Left renal pelvis (tissue), 4 donors: ENCODE measurements at places on chromosomes 5 and 9. TPM values are rescaled to one million over a fixed set of nuclear protein-coding genes. Genes with fewer than 3 reads are reported as not detected.

DNA sequence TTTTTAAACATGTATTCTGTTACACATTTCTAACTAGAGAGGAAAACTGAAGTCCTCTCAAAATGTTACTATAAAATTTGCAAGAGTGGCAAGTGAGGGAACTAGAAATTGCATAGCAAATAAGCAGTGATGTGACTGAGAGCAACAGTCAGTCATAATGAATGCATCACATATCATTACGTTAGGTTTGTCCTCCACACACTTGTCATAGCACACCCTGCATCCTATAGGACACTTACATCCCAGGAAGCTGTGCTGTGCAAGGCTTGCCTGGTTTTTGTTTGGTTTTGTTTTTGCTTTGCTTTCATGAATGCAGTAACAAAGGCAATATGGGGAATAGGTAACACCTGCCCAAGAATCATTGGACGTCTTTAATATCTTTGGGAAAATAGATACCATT, 10.8 kb downstream of the NFIB start:
- no peak for DNase-seq

GDF9 gene
- 2.1 TPM for polyA plus RNA-seq

GRCh38 chr5:34789021-34789531, 49.9 kb upstream of the TTC23L start:
- no peak for DNase-seq

DNA sequence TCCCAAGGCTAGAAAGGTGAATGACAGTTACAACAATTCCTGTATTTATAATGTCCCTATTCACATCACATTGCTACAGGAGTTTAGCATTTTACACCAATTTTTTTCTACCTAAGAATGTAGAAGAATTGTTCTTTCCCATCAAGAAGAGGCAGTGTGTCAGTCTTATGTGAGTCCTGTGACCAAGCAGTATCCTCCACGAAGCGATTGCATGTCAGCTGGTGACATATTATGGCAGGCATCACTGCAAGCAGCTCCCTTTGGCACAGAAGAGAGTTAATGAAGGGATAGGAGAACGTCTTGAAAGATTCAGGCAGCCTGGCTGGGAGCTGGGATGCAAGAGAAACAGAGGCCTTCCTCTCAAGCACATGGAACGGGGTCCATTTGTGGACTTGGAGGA, 199.8 kb downstream of the SMC2 start:
- DNase-seq: no peak

DNA sequence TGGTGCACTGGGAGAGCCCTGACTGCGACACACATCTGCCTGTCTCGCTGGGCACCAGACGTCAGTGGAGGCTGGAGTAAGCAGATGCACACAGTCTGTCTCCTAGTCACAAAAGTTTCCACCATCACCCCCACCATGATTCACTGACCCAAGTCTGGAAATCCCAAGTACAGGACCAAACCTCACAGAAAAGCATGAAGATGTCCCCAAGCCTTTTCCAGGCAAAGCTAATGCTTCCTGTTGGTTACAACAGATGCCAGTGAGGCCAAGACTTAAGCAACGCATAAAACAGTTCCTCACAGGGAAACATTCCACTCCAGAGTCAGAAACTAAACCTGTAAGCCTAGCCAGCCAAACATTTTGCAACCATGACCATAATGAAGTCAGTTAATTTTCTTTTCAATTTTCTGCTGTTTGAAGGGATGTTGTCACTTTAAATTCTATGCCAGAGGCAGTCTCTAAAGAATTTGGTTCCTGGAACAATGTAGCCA, 259.3 kb upstream of the SLC30A5 start:
- no peak for DNase-seq

TMEM141 gene
- 64.1 TPM for polyA plus RNA-seq

- no peak for DNase-seq
Observed at GRCh38 chr9:116154334-116154975, 864 bp downstream of the PAPPA start.

DNA sequence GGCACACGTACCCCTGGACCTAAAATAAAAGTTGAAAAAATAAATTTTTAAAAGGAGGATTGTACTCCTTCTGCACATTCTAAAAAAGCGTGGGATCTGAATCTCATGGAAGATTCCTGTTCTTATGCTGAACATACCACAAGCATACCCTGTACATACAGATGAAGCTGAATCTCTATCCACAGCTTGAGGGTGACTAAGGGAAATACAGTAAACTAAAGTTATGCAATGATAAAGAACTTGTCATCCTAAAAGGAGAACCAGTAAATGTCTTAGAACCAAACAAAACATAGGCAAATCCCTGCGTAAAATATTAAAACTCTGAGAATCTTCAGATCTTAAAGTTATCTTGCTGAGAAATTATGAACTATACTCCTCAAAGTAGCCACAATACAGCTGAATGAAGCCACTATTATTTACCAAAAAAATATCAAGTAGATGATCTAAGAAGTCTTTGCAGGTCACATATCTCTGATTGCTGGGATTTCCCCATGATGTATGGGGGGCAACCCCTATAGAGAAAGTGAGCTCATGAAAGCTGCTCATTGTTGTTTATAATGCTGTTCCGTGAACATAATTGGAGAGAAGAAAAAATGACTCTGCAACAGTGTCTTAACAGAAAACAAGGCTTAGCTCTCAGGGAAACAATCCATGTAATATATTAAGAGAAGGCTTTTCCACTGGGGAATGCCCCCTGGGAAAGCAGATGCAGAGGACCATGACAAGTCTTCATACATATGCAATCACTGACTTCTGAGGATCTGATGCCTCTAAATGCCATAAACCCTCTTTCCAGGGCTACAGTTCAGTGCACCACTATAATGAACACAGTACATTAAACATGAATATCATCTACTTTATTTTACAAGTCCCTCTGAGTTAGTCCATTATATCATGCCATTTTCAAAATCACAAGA, 210.1 kb downstream of the EPB41L4A start:
- no peak for DNase-seq

TLN1 gene
- 166 TPM for polyA plus RNA-seq

DNA sequence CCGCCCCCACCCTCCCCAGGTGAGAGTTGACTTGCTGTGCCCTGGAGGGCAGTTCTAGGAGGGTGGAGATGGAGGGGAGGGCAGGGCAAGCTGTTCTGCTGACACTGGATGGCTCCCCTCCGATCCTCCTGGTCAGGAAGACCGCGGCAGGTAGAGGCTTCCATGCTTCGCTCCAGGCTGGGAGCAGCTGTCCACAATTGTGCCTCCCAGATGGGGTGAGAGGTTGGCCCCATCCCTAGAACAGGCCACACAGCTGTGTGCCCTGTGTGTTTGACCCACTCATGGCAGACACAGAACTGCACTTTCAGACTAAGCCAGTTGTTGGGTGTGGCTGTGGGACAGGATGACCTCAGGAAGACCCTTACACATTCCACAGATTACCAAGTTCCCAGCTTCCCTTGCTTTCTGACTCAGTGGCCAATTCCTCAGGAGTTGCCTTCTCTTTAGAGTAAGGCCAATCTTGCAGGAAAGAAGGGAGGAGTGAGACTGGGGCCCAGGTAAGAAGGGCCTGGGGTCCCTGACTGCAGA, 72.1 kb upstream of the HSPA9 start:
- no peak for DNase-seq

SV2C gene
- 0.29 TPM for polyA plus RNA-seq

FBN2 gene
- polyA plus RNA-seq: 73.4 TPM

GRCh38 chr9:126198854-126199253, 127.8 kb upstream of the MVB12B start:
- no peak for DNase-seq

SPRY4 gene
- 33.5 TPM for polyA plus RNA-seq

GRCh38 chr9:132645306-132645705, 24.5 kb downstream of the DDX31 start:
- DNase-seq: no peak

CATSPER3 gene
- 1.2 TPM for polyA plus RNA-seq

- DNase-seq: no peak
Observed at GRCh38 chr5:139146809-139147482, 51.2 kb downstream of the SIL1 start.

DNA sequence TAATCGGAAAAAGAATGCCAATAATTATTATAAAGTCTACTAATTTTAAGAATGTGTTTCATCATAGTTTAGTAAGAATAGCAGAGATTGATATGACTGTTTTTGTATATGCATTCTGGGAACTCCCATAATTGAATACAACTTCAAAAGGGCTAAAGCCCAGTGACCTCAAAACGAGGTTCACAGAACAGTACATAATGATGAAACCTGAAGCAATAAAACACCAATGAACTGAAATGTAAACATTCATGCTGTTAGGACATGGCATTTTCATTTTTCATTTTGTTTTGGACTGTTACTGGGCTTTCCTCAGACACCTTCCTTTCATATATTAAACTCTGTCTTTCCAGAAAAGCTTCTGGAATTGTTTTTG, 684 bp upstream of the JMY start:
- DNase-seq: no peak

MAN1B1 gene
- 48.7 TPM for polyA plus RNA-seq

- DNase-seq: no peak
Observed at GRCh38 chr5:150599281-150599680, 41.2 kb upstream of the SYNPO start.

GRCh38 chr9:81772144-81772543, 82.8 kb upstream of the TLE1 start:
- DNase-seq: no peak

GRCh38 chr5:20248118-20248517, 260.1 kb upstream of the CDH18 start:
- no peak for DNase-seq

ANKRD18A gene
- polyA plus RNA-seq: 2.5 TPM
